ENCODE measurements at places on chromosomes 16 and 17. TPM values are rescaled to one million over a fixed set of nuclear protein-coding genes. Genes with fewer than 3 reads are reported as not detected.
A peak's percentile ranks its signal among the peaks of the same experiment; 100 is the strongest.

Gene MRC2
- total RNA-seq = 10.9 TPM

Gene PRR15L
- total RNA-seq = not detected

- no peak for DNase-seq
These were observed 8.5 kb downstream of the SSTR5 start for GRCh38 chr16:1080801-1081733.

DNA sequence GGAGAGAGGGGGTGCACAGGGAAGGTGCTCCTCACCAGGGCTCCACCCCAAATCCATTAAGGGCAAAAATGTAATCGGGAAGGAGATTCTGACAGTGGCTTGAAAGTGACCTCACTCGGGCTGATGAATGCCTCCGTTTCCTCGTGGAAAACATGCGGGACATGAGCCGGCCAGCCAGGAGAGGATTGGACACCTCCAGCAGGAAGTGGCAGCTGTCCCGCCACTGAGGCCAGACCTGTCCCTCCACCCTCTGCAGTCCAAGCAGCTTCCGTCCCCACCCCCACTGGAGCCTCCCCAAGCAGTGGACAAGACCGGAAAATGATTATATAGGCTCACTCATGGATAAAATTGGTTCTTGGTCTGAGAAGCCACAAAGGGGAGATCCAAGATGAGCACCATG is 82.1 kb upstream of the CCL1 start:
- DNase-seq = no peak

Gene SLC12A3
- total RNA-seq = not detected

- DNase-seq = no peak
These were observed 45.5 kb upstream of the FBXO47 start for GRCh38 chr17:39012725-39013124.

- DNase-seq = no peak
These were observed 157.8 kb downstream of the HS3ST3B1 start for GRCh38 chr17:14458724-14459123.

Gene ABCC11
- total RNA-seq = not detected

Gene TP53TG3
- total RNA-seq = not detected

- DNase-seq = no peak
These were observed 218.7 kb downstream of the GSG1L start for GRCh38 chr16:27844826-27845225.

Gene ALOX12
- total RNA-seq = not detected

- no peak for DNase-seq
These were observed 24.5 kb downstream of the UNC13D start for GRCh38 chr17:75819678-75820077.

Gene HEATR9
- total RNA-seq = not detected

- DNase-seq = no peak
These were observed 145.6 kb downstream of the TMEM132E start for GRCh38 chr17:34725008-34725407.

Gene NPIPB13
- total RNA-seq = 4.3 TPM

Gene DNAH3
- total RNA-seq = not detected

GRCh38 chr16:551210-551609 is 9.0 kb upstream of the PRR35 start:
- DNase-seq = no peak

GRCh38 chr16:80671281-80671849 is 130.6 kb downstream of the DYNLRB2 start:
- no peak for DNase-seq

DNA sequence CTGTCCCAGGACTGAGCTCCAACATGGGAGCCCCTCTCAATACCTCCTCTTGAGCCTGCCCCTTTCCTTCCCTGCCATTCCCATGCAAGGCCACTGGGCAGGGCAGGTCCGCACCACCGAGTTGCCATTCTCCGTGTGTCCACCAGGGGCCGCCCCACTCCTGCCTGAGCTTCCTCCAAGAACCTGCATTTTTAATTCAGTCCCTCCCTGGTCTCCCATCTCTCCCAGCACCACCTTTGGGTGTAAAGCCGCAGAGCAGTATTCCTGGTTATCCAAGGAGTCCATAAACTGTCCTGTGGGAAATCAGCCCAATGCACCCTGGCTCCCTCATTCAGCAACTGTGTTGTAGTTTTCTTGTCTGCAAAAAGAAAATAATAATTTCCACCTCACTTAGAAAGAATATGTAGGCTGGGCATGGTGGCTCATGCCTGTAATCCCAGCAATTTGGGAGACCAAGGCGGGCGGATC is 15.9 kb upstream of the ANKRD40CL start:
- DNase-seq = peak; percentile 93

Gene HOXB2
- 5.2 TPM for total RNA-seq

DNA sequence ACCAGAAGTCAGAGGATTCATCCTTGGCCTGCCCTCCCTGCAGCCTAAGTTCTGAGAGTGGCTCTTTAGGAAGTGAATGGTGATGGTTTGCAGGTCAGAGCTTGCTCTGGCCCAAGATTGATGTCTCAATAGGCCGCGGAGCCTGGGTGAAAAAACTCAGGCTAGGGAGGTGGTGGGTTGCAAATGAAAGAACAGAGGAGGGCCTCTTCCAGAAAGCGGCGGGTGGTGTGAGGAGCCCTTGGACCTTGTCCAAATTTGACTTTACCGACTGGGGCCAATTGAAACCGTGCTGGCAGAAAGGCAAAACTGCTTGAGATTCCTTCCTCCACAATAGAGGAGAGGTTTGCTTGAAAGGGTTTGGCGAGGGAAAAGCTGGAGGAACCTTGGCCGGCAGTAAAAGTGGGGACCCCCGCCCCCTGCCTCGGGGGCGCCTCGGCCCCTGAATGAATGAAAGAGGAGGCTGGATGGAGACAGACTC is 331.3 kb downstream of the SEC14L1 start:
- DNase-seq = peak; percentile 37

DNA sequence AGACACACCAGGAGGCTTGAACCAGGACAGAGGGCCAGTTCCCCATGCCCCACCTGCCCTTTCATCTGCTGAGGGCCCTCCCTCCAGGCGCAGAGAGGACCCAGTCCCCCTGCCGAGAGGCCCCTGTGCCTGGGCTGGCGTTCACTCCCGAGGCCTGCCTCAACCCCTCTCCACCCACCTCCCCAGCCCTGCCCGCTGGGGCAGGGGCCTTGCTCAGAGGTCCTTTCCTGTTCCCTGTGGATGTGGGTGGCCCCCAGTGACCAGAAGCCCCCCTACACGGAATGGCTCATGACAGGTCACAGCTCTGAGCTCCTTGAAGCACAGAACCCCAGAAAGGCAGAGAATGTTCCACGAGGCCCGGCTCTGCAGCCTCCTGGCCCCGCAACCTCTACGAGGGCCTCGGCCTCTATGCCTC is 6.7 kb downstream of the TMC6 start:
- no peak for DNase-seq

- DNase-seq = no peak
These were observed 36.3 kb downstream of the GNA13 start for GRCh38 chr17:65020284-65020683.

GRCh38 chr16:67537636-67538591 is 9.3 kb downstream of the RIPOR1 start:
- DNase-seq = peak; percentile 82

DNA sequence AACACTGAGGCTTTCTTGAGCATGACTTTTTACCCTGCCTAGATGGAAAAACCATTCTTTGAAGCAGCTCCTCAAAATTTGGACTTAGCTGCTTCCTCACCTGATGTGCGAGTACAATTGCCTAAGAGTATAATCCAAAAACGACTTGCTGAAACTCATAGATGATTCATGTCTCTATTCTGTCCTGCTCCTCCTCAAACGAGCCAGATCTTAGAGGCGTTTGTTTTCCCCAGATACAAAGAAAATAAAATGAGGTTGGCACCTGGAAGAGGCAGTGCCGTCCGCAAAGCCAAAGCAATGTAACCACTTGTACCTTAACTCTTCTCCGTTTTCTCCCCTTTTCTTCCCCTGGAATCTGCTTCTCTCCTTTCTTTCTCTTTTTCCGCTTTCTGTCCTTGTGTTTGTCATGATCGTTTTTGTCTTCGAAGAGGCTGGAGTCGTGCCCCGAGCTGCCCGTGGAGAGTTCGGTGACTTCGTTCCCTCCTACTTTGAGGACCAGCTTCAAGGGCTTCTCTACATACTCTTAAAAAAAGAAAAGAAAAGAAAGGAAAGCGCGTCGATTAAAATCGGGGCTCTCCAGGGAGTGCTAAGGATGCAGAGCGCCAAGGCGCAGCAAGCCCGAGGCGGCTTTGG is 895 bp downstream of the BRD7 start:
- peak; percentile 25 for DNase-seq

DNA sequence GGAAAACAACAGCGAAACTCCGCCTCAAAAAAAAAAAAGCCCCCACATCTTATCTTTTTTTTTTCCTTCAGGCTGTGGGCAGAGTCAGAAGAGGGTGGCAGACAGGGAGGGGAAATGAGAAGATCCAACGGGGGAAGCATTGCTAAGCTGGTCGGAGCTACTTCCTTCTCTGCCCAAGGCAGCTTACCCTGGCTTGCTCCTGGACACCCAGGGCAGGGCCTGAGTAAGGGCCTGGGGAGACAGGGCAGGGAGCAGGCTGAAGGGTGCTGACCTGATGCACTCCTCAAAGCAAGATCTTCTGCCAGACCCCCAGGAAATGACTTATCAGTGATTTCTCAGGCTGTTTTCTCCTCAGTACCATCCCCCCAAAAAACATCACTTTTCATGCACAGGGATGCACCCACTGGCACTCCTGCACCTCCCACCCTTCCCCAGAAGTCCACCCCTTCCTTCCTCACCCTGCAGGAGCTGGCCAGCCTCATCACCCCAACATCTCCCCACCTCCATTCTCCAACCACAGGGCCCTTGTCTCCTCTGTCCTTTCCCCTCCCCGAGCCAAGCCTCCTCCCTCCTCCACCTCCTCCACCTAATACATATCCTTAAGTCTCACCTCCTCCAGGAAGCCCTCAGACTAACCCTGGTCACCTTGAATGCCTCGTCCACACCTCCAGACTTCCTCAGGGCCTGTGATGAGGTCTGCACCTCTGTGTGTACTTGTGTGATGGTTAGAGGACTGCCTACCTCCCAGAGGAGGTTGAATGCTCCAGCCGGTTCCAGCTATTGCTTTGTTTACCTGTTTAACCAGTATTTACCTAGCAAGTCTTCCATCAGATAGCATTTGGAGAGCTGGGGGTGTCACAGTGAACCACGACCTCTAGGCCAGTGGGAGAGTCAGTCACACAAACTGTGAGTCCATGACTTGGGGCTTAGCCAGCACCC is 1.2 kb upstream of the HBA1 start:
- no peak for DNase-seq

GRCh38 chr16:3808308-3809063 is 72.0 kb downstream of the CREBBP start:
- no peak for DNase-seq

DNA sequence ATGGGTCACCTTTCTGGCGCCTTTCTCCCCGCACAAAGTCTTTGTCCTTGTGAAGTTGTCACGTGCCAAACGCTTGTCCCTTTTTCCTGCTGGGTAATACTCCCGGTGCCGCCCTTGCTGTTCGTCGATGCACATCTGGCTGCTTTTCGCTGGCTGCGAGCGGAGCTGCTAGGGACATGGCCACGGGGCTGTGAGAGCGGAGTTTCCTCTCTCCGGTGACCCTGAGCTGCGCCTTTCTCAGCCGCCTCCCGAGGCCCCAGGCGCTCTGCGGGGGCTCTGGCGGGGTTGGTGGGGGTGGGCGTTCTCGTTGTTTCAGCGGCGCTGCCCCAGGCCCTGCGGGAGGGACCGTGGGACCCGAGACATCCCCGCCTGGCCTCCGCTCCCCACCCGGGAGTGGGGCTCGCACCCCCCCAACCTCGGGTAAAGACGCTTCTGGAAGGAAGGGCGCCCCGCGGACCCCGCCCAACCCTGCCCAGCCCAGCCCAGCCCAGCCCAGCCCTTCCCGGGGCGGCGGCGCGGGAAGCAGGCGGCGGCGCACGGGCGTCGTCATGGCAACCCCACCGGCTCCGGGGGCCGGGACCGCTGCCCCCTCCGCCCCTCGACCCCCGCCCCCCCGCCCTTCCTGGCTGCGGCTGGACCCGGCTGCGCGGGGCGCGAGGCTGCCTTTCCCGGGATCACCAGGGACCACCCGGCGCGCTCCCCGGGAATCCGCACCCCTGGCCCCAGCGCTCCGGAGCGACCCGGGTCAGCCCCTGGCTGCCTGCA is 12.3 kb downstream of the CHMP6 start:
- DNase-seq = no peak

Gene ANKRD11
- 72.0 TPM for total RNA-seq

Gene TP53TG3F
- not detected for total RNA-seq

GRCh38 chr17:48646183-48647102 is 20.3 kb upstream of the HOXB9 start:
- DNase-seq = no peak

- peak; percentile 61 for DNase-seq
These were observed 102.8 kb downstream of the XYLT1 start for GRCh38 chr16:17367923-17368322.

DNA sequence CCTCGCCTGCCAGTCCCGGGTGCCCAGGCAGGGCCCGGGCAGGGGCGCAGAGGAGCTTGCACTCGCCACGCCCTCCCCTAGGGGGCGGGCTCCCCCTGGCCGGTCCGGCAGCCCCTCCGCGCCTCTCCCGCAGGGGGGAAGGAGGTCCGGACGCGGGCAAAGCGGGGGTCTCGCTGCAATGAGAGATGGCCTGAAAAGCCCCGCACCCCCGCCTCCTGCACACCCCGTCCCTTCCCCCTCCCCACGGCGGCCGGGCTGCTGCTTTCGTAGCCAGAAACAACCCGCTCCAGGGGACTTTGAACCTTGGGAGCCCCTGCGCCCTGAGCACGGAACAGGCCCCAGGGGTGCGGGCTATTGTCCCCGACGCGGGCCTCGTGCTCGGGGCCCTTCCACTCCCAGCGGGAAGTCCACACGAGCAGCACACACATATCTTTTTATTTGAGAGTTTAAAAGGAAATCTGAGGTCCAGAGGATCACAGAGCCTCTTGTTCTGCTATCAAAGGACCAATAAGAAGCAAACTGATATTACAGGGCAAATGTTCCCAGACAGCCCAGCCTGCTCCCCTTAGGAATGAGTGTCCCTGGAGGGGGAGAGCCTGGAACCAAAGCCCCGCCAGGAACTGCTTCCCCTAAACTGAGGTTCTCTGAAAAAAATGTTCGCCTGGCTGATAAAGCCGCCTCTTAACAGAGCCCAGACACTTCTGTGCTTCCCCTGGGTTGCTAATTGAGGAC is 5.8 kb upstream of the CBX4 start:
- DNase-seq = peak; percentile 62

DNA sequence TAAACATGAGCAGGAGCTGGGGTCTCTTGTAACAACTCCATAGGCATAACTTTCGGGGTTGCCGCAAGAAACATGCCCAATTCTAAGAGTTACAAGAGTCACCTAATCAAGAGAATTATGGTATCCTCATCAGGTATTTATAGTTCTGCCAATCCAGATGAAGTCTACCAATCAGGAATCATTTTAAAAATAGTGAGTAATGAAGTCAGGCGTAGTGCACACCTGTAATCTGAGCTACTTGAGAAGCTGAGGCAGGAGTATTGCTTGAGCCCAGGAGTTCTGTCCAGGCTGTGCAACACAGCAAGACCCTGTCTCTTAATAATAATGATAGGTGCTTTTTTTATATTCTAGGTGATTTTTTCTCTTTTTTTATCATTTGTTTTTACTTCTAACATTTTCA is 128.5 kb upstream of the RBL2 start:
- no peak for DNase-seq

GRCh38 chr17:16073845-16074244 is 74.2 kb downstream of the TTC19 start:
- DNase-seq = no peak
